ENCODE measurements at places on chromosomes 11 and 22.
A peak's percentile ranks its signal among the peaks of the same experiment; 100 is the strongest.

- peak; percentile 94 for DNase-seq
Measured at GRCh38 chr11:795634-796564, 2.2 kb downstream of the SLC25A22 start.

GRCh38 chr22:35306350-35306967, 6.8 kb downstream of the TOM1 start:
- DNase-seq: no peak

GRCh38 chr11:77175021-77175842, 47.2 kb downstream of the MYO7A start:
- DNase-seq: no peak

DNA sequence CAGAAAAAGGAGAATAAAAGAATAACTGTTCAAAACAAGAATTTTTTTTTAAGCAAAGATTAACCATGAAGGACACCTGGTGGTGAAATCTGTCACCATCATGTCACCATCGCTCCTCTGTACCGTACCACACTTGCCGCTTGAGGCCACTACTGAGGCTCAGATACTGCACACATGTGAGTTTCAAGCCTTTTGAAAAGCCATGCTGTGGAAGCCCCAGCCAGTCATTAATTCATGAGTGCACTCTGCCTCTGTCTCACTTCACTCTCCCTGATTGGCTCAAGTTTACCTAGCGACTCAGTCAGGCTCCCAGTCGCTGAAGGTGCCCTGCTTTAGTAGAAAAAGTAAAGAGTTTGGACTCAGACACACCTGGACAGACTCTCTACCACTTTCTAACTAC, 6.6 kb upstream of the MS4A12 start:
- DNase-seq: no peak

- DNase-seq: peak; percentile 37
Measured at GRCh38 chr11:119085437-119085847, 761 bp downstream of the HMBS start.

DNA sequence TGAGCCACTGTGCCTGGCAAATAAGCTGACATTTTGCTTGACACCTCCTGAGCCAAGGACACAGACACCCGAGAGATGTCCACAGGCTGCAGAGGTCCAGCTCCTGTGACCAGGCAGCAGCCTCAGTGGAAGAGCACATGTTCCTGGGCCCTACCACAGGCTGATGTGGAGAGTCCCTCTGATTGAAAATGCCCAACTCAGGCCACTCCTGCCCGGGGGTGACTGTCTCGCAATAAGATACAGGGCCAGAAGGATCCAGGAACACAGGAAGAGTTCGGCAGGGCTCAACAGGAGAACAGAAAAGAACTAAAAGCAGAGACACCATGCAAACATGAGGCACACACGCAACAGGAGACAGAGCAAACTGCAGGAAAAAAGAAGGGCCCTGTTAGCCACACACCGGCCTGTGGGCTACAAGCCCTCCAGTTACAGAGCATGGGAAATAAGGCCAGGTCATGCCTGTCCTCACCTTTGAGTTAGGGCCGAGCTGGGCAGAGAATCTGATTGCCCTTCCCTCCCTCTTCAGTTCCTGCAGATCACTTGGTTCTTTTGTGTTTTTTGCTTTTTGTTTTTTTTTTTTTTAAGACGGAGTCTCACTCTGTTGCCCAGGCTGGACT, 28.3 kb upstream of the MALAT1 start:
- no peak for DNase-seq

GRCh38 chr11:126589492-126589803, 234.0 kb downstream of the ST3GAL4 start:
- no peak for DNase-seq

GRCh38 chr11:16040151-16040550, 316.2 kb downstream of the SOX6 start:
- DNase-seq: no peak

- DNase-seq: no peak
Measured at GRCh38 chr11:88579466-88579865, 241.9 kb upstream of the CTSC start.

GRCh38 chr11:83558281-83558680, 272.1 kb upstream of the CCDC90B start:
- DNase-seq: no peak

DNA sequence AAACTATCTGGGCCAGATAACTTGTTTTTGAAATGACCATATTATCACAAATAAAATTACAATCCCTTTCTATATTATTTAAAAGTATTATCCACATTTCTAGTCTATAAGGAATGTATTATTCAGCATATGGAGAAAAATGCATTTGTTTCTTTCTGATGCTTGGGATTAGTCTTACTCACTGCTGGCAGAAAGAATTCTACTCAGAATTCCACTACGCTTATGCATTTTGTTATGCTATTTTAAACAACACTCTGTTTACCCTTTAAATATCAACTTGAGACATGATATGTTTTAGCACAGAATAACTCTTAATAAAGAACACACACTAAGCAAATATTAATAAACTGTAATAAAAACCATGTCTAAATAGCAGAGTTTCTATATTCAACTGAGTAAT, 77.6 kb upstream of the ANO3 start:
- DNase-seq: no peak

GRCh38 chr22:17678817-17679385, 40.3 kb downstream of the BCL2L13 start:
- no peak for DNase-seq

DNA sequence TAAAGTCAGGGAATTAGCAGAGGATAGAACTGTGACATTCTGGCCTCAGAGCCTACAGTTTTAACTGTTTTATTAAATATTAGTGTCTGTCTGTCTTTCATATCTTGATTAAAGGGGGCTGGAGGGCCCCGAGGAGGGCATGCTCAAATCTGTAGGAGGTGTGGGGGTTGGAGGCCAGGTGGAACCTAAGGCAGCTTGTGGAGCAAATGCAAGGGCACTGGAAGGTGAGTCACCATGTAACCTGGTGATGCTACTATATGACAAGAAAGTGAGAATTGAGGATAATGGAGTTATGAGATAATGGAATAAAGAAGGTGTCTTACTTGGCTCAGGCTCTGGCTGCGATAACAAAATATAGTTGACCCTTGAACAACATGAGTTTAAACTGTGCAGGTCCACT, 27.3 kb upstream of the TMEM86A start:
- DNase-seq: peak; percentile 6

GRCh38 chr11:79786961-79787360, 346.1 kb upstream of the TENM4 start:
- no peak for DNase-seq

GRCh38 chr22:28186641-28187040, 267.6 kb upstream of the PITPNB start:
- DNase-seq: no peak

DNA sequence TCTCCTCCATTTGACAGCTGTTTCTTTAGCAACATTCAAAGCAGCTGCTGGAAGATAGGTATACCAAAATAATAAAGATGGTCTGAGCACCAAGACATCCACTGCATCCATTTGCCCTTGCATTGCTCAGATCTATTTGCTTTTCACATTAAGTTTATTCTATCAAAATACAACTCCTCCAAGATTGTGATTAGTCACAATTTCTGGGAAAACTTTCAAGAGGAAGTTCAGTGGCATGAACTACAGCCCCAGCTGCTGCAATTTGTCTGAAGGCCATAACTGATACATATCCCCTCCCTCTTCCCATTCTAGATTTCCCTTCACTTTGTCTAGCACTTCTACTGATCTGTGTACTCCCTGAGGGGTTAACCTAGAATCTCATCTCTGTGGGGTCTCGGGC, 117.5 kb upstream of the CEP126 start:
- DNase-seq: no peak

DNA sequence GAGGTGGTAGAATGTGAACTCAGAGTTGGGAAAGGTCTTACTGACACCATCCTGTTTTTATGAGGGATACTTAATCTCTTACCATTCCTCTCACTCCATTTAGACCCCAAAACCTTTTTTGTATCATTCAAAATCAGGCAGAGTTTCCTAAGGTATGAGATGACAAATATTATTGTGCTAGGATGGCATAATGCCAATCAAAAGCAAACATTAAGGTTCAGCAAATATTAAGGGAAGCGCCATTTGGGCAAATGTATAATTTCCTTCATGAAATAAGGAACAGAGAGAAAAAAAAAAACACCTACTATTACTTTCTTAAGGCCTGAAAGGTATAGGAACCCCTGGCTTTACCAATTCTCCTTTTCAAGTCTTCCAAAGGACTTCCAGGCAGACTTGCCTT, 62.4 kb downstream of the SMCO4 start:
- DNase-seq: no peak

DNA sequence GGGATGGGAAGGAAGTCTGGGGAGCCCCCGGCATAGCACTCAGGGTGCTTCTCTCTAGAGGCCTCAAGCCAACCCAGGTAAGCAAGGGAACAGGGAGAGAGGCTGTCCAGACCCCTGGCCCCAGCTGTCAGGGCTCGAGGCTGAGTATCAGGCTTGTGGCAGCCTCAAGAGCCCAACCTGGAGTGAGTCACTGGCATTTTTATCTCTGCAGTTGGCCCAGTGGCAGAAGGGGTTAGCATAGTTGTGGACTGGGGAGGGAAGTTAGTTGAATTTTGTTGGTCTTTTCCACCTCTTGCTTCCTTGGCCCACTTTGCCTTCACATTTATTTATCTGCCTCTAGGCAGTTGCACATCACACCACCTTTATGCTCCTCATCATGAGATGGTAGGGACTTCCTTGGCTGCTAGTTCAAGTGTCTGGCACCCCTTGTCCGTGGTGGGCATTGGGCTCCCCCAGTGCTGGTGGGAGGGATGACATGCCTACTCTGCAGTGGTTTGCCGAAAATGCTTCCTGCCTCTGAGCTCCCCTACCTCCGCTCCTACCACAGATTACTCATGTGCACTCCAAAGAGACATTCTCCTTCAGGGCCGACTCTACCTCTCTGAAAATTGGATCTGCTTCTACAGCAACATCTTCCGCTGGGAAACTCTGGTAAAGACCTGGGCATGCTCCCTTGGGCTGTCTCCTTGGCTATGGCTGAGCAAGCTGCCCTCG, 60.1 kb downstream of the SCN3B start:
- no peak for DNase-seq

- no peak for DNase-seq
Measured at GRCh38 chr22:28243539-28243938, 324.5 kb upstream of the PITPNB start.

DNA sequence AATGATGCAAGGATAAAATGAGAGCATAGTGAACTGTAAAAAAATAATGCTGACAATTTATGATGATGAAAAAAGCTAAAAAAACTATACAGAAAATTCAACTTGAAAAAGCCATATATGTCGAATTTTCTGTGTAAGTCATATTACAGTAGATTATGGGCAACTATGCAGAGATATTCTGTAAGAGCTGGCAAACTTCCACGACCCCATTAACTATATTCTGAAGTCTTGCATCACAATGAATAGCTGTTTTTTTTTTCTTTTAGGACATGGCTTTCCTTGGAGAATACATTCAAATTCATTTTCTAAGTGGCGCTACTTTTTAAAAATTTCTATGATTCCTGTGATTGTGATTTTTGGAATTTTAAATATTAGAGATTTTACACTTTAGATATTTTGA, 18.4 kb downstream of the PSMD13 start:
- no peak for DNase-seq

DNA sequence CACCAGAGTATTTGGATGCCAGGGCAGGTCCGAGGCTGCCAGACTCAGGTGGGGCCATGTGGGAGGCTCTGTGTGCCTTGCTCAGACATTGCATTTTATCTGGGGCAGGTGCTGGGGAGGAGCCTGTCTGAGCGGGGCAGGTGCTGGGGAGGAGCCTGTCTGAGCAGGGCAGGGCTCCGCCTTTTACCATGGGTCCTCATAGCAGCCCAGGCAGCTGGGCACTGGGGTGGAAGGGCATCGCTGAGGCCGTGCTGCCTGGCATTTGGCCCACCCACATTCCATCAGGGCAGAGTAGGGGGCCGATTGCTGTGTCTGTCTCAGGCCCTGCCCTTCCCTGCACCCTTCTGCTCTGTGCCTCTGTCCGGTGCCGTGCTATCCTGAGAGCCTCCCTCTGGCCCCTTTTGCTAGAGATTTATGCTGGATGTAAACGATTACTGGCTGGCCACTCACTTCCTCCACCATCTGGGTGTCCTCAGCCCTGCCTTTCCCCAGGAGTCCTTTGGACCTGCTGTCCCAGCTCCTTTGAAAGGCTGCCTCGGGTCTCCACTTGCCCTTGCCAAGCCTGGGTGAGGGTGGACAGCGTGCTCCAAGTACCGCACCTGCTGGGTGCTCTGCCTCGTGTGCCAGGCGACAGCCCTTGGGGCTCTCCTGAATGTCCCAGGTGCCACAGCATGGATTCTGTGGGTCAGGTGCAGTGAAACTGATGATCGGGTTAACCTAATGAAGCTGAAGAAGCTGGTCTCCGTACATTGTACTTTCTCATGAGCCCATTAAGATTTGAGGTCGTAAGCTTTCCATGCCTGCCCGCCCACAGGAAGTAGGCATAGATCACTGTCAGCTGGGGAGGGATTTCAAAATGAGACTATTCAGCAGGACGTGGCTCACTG, 281.6 kb downstream of the TBC1D22A start:
- DNase-seq: no peak

DNA sequence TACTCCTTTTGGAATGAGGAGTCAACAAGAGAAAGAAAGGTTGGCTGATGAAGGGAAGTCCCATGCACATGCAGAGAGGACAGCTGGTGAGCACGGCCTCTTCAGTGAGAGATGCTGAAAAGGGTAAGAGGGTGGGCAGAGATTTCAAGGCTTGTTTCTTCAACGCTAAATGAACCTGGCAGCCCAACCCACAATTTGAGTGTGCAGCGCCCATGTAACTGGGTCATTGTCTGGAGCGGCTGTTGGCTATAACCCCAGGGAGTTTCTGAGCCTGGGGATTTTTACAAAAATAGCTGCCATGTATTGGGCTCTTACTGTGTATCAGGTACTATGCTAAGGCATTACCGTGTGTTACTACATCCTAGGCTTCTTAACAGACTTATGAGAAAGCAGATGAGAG, 594.1 kb downstream of the ETS1 start:
- no peak for DNase-seq

DNA sequence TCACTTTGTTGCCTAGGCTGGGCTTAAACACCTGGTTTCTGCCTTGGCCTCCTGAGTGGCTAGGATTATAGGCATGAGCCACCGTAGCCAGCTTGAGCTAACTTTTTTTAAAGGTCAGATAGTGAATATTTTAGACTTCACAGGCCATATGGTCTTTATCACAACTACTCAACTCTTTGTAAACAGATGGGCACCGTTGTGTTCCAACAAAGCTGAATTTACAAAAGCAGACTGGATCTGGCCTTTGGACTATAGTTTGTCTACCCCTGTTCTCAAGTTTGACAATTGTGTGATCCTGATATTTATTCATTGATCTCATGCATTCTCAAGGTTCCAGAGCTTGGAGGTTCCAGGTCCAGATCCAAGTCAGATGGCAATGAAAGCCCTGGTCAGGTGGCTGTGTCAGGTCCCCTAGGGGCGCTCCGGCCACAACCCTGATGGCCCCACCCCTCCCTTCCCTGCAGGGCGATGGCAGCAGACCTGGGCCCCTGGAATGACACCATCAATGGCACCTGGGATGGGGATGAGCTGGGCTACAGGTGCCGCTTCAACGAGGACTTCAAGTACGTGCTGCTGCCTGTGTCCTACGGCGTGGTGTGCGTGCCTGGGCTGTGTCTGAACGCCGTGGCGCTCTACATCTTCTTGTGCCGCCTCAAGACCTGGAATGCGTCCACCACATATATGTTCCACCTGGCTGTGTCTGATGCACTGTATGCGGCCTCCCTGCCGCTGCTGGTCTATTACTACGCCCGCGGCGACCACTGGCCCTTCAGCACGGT, 15.8 kb downstream of the P2RY2 start:
- no peak for DNase-seq

- no peak for DNase-seq
Measured at GRCh38 chr11:122308226-122308625, 192.2 kb upstream of the BLID start.

All from stimulated activated naive CD4-positive, alpha-beta T cell treated with Interleukin-2 at 50 U/mL for 16 hours (primary cell).